CD4-positive, alpha-beta T cell (primary cell): ENCODE measurements at places on chromosomes 6 and 20.

DNA sequence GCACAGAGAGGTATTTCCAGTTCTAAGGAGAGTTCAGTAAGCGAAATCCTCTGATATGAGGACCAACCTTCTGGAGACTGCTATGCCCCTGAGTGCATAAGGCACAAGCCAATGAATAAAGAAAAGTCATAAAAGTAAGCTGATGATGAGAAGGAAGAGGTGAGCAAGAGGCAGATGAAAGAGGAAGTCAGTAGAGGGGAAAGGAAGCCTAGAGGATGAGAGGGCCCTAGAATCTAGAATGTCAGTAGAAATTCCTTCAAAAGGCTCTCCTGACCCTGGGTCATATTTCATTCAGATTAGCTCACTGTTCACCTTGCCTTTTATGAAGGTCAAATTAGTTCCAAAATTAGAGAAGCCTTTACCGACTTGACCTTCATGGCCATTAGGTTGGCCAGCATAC, 209.2 kb downstream of the CD83 start:
- DNase-seq = no peak

DNA sequence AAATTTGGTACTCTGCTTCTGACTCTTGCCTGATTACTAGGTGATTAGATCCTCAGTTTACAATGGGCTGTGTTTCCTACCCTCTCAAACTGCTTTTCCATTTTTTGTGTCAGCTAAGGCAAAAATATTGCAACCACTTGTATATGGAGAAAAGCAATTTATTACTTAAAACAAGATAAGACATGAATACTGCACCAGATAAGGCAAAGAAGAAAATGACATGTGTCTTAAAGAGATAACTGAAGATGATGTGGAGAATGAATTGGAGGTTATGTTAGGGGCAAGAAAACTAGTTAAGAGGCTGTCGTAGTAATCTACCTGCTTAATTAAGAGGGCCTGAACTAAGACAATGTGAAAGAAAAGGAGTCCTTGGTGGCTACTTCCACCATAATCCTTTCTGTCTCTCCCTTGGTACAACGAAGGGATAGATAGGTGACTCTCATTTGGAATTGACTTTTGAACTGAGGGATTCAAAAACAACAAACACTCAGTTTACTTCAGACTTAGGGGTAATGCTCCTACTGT, 16.3 kb upstream of the REV3L start:
- DNase-seq = no peak

GRCh38 chr6:90428514-90428913, 131.9 kb upstream of the BACH2 start:
- DNase-seq = no peak

DNA sequence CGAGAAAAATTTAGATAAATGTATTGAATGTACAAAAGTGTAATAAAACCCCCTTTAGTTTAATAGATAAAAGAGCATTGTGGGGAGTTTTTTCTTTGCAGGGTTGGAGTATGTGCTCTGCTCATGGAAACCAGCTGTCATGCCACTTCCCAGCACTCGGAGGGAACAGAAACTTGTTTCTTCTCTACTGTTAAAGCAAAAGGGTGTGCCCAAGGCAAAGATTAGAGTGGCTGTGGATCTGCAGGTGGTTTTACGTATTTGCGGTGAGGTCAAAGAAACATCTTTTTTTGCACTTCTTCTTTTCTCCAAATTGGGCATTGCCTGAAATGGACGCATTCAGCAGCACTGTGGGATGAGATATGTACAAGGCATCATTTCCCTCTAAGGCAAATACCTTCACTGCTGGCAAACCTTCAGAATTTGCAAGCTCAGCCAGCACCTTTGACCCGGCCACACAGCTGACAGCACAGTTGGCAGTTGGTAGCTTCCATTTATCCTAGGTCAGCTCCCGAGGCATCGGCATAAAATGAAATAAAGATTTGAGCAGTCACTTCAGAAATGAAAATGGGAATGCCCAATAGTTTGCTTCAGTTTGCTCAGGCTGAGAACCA, 178.4 kb upstream of the EYA4 start:
- DNase-seq = no peak

GRCh38 chr6:5968817-5969734, 37.6 kb downstream of the NRN1 start:
- DNase-seq = no peak

DNA sequence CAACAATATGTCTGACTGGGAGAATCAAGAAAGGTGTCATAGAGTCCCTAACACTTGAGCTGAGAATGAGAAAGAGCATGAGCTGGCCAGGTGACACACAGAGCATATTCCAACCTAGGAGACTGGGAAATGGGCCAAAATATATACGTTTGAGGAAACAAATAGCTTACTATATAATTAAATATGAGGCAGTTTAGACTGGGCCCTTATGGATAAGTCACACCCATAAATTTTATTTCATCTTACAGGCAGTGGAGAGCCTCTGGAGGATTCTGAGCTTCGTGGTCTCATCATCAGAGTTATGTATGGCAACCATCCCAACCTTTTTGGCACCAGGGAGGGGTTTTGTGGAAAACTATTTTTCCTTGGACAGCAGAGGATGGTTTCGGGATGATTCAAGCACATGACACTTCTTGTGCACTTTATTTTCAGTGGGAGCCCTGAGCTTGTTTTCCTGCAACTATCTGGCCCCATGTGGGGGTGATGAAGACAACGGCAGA, 12.9 kb upstream of the NQO2 start:
- DNase-seq = no peak

DNA sequence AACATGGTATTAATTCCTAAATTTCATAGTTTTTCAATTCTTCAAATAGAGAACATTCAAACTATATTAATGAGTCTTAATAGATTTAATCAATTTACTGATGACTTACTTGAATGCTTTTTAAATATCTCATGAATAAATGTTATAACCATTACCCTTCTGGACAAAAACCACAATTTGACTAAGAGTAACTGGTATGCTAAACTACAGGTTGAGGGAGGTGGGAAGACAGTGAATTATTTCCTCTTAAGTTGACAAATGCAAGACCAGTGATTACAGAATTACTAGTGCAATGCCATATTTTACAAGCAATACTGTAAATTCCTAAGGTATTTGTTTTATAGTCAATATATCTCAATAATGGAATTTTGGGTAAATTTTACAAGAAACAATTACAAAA, 65.1 kb downstream of the REV3L start:
- DNase-seq = no peak

DNA sequence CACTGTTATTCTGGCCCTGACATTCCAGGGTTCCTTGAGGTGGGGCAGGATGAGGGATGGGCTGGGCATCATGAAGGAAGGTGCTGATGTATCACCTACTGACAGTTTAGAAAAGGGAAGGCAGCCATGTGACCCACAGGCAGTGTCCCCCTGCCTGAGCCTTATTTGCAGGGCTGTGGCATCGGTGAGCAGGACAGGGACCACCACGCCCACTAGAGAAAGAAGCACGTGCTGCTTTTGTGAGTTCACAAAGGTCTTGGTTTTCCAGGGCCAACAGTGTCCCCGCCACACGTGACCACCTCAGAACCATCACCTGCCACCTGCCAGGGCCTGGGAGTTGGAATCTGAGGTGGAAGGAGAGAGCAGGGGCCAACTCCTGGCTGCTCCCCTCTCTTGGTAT, 43.5 kb upstream of the SCRT2 start:
- DNase-seq = no peak

DNA sequence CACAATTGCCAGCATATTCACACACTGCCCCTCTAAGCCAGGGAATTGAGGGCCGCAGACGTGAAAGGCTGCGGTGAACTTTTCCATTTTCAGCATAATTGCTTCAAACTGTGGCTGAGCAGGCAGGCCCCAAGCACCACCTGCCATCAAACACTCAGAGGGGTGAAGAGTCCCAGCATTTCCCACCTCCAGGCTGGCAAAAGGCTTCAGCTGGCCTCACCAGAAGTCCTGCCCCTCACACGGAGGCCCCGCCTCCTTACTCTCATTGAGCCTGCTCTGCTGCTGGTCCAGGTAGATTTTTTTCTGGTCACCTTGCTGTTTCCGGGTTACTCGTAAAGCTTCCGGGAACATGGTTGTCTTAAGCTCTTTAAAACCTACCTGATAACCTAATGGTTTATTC, 52.0 kb upstream of the PRELID3B start:
- DNase-seq = no peak

DNA sequence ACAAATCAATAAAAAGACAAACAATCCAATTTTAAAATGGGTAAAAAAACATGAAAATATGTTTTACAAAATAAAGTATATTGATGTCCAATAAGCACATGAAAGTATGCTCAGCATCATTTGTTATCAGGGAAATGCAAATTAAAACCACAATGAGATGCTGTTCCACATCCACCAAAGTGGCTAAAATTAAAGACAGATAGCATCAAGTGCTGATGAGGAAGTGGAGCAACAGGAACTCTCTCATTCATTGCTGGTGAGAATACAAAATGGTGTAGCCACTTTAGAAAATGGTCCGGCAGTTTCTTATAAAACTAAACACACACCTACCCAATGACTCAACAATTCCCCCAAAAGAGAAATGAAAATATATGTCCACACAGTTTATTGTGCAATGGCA, 42.3 kb upstream of the CST7 start:
- DNase-seq = no peak

DNA sequence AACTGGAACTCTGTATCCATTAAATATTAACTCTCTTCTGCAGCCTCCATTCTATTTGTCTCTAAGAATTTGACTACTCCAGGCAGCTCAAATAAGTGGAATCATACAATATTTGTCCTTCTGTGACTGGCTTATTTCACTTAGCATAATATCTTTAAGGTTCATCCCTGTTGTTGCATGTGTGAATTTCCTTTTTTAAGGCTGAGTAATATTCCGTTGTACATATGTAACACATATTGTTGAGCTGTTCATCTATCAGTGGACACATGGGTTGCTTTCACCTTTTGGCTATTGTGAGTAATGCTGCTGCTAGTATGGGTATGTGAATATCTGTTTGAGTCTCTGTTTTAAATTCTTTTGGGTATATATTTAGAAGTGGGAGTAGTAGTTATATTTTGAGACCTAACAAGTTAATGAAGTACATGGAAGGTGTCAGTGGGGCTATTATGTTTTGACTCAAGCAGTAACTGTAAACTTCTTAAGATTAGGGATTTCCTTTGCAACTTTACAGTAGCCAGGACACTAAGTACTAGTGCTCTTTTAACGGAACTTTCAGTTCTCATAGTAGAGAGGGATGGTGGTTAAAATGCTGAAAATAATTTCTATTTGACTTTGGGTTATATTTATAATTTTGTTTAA, 29.7 kb upstream of the TMEM217 start:
- DNase-seq = no peak

DNA sequence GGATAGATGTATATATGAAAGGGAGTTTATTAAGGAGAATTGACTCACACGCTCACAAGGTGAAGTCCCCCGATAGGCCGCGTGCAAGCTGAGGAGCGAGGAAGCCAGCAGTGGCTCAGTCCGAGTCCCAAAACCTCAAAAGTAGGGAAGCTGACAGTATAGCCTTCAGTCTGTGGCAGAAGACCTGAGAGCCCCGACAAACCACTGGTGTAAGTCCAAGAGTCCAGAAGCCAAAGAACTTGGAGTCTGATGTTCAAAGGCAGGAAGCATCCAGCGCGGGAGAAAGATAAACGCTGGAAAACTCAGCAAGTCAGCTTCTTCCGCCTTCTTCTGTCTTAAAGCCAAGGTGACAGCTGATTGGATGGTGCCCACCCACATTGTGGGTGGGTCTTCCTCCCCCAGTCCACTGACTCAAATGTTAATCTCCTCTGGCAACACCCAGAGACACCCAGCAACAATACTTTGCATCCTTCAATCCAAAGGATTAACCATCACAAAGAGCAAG, 102.6 kb upstream of the GJE1 start:
- DNase-seq = no peak

- no peak for DNase-seq
Measured at GRCh38 chr6:61538801-61539200, 747.2 kb downstream of the KHDRBS2 start.

DNA sequence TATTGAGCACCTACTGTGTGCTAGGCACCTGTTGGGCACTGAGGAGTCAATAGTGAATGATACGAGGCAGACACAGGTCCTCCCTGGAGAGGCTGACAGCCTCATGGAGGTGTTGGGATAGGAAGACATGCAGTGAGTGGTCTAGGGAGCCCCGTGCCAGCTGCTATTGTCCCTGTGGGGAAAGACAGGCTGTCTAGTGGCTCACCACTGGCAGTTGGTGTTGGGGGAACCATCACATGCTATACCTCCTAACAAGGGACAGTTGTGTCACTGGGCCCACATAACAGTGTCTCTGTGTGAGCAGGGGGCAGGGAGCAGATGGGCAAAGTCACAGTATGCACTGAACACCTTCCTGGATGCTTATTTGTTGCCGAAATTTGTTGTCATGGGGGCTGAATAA, 45.9 kb upstream of the CTNNBL1 start:
- no peak for DNase-seq

DNA sequence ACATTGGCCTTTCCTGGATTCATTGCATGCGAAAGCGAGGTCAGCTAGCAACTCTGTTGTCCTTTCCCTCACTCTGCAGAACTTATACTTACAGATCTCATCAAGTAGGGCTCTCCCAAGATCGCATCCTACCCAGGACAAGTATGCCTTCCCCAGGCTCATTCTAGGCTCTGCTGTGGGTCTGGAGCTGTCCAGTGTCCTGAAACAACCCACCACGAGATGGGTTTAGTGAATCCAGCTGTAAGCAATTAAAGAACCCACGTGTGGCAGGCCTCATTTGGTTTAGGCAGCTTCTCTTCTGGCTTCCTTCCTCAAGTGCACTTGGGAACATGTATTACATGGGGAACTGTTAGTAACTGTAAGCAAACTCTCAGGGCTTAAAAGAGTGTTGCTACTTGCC, 406.5 kb upstream of the CHD6 start:
- DNase-seq = no peak

DNA sequence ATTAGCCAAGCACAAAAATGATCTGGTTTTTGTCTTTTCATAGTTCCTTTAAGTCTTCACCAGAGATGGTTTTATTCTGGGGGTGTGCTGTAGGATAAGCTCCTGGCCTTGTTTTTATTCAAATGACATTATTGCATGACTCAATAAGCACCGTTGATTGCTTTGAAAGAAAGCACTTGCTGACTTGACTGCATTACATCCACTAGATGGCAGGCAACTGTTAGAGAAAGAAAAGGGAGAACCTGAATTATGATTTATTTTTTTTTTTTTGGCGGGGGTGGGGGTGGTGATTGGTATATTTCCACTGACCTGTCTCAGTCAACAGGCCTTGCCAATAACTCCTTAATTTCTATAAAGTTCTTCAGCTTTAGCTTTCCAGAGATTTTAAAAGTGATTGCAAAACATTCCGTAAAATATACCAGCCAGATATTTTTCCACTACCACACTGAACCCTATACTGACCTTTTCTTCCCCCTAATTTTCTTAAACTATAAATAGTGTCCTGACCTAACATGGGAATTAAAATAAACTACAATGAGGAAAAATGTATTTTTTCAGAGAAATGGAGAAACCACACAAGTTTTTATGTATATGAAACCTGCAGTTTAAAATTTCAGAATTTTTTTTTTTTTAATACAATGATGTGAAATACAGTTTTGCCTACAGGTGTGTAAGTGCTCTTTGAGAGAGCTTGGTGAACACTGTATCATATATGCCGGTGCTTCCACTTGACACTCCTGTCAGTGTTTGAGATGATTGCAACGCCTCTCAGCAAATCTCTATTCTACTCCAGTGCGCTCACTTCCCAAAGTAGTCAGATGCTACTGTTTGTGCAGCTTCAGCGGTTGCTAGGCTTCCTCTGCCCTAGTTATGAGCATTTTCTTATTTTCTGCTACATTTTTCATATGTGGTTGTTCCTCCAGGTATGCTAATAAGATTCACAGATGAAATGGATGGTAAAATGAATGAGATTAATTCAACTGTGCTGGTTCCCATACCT, 274.3 kb downstream of the CD109 start:
- no peak for DNase-seq
